ENCODE measurements at places on chromosomes 6 and 20.

GRCh38 chr20:24894967-24895366, 54.1 kb upstream of the CST7 start:
- DNase-seq: no peak

- DNase-seq: no peak
Measured at GRCh38 chr6:163332575-163332974, 81.9 kb upstream of the QKI start.

DNA sequence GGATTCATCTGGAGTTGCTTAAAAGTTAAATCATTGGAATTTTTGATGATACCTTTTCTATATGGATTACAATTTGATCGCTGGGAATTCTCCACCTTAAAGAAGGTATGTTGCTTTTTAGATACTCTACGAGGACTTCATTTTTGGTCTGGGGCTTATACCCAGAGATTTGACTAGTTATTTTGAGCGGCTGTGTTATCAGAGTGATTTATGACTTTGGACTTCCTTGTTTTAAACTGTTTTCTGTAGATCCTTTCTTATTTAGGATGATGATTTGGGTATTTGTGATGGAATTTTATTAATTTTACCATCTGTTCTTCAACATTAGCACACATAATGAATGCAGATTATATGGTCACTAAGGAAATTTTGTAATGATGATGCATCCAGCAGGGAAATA, 75.2 kb downstream of the SOX4 start:
- DNase-seq: no peak

DNA sequence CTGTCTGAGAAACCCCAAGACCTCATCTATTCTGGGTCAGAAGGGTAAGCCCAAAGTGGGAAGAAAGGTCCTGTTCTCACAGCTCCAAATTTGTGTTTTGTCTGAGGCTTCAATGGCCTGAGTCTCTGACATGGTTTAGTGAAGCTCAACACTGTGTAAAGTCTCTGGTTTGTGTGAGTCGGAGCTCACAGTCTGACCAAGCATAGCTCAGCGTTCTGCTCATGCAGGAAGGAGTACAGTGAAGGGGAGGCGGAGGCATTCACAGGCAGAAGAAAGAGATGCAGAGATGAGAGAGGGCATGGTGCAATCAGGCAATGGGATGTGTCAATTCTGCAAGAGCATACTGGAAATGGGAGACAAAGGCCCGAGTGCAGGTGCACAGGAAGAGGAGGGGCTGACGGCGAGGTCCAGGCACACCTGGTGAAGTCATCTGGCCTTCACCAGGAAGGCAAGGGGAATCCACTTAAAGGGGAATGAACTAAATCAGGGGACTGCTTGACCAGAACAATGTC, 463.0 kb upstream of the AGPAT4 start:
- no peak for DNase-seq

- DNase-seq: no peak
Measured at GRCh38 chr6:44522871-44523270, 135.4 kb downstream of the CDC5L start.

- no peak for DNase-seq
Measured at GRCh38 chr6:82492134-82492533, 128.5 kb downstream of the TPBG start.

DNA sequence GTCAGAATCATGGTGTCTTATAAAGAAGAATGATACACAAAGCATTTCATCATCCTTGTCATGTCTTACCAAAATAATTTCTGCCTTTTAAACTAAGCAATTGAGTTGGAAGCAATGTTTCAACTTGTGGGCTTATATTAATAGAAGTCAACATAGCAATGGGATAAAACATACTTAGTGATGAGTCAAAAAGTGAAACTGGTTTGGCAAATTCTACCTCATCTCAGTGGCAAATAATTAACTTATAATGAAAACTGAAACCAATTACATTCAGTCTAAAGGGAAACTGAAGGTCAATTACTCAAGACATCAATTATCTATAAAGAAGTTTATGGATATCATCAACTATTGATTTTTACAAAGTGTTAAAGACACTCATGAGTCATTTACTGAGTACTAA, 463.8 kb downstream of the BMP2 start:
- no peak for DNase-seq

DNA sequence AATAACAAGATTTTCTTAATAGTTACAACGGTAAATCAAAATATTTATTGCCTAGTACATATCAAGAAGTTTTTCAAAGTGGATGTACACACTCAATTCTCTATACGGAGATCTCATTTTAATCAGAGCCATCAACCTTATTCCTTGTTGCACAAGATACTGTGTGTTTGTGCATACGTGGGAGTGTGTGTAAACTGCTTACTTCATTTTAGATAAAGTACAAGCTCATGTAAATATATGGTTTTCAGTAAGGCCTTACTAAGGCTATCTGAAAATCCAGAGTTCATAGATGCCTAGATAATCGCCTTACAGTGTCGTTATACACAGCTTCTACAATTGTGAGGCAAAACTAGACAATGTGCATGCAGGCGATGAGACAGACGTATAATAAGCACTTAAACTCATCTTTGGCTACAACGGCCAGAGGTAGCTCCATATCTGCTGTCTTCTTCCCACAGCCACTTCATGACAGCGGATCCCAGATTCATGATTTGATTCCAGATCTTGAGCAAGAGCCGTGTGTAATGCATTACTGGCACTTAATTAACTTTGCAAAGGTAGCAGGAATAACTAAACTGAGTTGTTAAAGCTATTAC, 2.5 kb downstream of the PERP start:
- no peak for DNase-seq

DNA sequence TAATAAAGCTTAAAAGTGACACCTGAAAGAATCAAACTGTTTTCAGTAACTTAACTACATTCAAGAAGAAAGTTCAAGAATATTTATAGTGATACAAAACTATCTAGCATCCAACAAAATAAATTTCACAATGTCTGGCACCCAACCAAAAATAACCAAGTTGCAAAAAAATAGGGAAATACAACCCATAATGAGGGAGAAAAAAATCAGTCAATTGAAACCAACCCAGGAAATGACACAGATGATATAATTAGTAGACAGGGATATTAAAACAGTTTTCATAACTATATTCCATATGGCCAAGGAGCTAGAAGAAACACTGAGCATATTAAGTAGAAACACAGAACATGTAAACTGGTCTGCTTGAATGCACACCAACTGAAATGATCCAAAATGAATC, 120.2 kb upstream of the BEND3 start:
- no peak for DNase-seq

DNA sequence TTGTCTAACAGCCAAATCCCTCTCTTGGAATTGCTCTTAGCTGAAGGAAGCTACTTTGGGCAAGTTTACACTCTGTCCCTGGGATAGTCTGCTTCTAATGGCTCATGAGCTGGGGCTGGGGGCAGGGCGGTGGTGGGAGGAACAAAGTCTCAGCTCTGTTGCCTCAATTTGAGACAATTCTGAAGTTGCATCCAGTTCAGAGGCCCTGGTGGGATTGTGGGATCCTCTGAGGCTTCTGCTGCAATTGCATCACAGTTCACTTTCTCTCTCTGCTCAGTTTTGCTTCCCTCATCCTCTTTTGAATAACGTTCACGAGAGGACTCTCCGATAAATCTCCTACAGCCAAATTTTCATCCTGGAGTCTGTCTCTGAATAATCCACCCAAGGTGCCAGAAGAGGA, 440.6 kb upstream of the SLC35B3 start:
- DNase-seq: no peak

- DNase-seq: peak; percentile 24
Measured at GRCh38 chr6:11714116-11714797, 64.3 kb downstream of the ADTRP start.

GRCh38 chr6:148761527-148762011, 14.7 kb downstream of the UST start:
- peak; percentile 28 for DNase-seq

DNA sequence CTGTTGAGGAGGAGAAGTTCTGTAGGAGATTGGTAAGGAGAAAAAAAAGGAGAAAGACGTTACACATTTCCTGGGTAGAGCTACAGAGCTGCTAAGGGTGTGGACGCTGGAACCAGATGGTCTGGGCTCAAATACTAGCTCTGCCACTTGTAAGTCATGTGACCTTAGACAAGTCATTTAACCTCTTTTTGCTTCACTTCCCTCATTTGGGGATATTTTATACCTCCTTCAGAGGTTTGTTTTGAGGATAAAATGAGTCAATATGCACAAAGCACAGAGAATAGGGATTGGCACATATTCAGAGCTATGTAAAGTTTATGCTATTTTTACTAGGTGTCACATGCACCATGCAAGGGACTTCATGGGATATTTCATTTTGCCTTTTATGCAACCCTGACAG, 708.8 kb downstream of the DHX35 start:
- no peak for DNase-seq

- DNase-seq: no peak
Measured at GRCh38 chr20:5608442-5609161, 141.6 kb upstream of the SHLD1 start.

DNA sequence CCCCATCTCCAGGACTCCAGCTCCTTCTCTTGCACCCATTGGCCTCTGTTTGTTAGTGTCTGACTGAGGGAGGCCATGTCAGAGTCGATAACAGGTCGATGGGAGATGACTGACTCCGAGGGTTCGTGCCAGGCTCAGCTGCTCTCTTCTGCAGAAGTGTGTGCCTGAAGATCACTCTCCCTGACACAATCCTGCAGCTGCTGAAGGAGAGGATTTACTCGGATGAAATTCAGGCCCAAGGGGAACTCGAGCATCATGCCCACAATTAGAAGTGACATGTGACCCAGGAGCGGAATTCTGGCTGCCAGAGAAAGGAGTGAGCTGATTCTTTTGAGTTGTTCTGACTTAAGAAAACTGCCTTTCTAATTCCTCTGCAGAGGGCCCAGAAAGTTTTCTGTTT, 318.2 kb downstream of the MAFB start:
- DNase-seq: no peak

DNA sequence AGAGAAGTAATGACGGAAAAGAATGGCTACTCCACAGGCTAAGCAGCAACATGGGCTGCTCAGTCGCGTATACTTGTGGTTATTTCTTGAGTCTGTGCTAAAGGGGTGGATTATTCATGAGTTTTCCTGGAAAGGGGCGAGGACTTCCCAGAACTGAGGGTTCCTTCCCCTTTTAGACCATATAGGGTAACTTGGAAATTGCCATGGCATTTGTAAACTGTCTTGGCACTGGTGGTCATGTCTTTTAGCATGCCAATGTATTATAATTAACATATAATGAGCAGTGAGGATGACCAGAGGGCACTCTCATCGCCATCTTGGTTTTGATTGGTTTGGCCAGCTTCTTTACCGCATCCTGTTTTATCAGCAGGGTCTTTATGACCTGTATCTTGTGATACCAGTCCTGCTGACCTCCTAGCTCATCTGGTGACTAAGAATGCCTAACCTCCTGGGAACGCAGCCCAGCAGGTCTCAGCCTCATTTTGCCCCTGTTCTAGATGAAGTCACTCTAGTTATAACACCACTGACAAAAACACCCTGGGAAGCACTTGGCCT, 11.4 kb downstream of the LBP start:
- no peak for DNase-seq

DNA sequence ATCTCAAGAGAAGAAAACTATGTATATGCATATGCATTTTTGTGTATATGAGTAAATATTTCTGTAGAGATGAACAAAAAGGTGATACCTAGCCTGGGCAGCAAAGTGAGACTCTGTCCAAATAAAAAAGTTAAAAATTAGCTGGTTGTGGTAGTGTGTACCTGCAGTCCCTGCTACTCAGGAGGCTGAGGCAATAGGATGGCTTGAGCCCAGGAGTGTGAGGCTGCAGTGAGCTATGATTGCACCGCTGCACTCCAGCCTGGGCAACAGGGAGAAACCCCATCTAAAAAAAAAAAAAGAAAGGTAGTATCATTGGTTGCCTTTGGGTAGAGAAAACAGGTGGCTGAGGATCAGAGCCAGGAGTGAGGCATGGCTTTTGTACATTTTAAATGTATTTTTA, 50.9 kb downstream of the KLHL31 start:
- no peak for DNase-seq

- no peak for DNase-seq
Measured at GRCh38 chr6:99393366-99393697, 663 bp downstream of the COQ3 start.

- DNase-seq: no peak
Measured at GRCh38 chr6:32603888-32604287, 14.2 kb upstream of the HLA-DRB1 start.

- no peak for DNase-seq
Measured at GRCh38 chr6:14995966-14996602, 249.8 kb upstream of the JARID2 start.

- no peak for DNase-seq
Measured at GRCh38 chr20:48691523-48691922, 136.3 kb downstream of the PREX1 start.

- DNase-seq: no peak
Measured at GRCh38 chr6:11662323-11662722, 116.3 kb downstream of the ADTRP start.

DNA sequence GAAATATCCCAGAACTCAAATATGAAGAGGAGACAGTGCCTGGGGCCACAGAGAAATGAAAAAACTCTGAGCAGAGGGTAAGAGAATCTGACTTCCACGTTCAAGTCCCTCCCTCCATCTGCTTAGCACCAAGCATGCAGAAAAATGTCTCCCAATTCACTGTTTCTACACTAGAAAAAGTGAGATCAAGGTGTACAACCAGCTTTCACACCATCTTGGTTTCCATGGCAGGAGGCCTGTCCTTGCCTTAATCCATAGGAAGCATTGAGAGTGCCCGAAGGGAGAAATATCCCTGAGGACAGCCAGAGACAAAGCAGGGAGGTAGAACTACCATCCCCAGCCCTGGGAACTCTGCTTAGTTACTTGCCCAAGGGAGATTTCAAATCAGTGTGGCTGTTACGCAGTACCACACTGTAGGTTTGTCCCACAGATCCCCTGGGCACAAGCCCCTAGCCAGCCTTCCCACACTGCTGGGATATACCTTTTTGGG, 82.9 kb downstream of the SCML4 start:
- no peak for DNase-seq

DNA sequence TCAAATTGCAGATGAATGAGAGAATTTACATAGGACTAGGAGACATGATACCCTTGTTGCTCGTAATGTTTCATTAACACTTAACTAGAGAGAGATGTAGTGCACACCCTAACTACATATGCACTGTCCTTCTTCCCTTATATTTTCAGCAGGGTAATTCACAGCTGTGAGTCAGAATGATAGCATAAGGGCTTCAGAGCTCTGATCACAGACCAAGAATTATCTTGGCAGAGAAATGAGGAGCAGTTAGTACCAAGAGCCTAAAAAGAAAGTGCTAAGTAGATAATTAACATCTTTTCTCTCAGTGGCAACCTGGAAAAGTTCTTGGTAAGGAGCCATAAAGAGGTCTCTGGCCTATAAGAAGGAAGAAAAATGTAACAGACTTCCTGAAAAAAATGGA, 35.8 kb downstream of the GRIK2 start:
- DNase-seq: no peak
